ENCODE measurements at places on chromosomes 7 and 10.

DNA sequence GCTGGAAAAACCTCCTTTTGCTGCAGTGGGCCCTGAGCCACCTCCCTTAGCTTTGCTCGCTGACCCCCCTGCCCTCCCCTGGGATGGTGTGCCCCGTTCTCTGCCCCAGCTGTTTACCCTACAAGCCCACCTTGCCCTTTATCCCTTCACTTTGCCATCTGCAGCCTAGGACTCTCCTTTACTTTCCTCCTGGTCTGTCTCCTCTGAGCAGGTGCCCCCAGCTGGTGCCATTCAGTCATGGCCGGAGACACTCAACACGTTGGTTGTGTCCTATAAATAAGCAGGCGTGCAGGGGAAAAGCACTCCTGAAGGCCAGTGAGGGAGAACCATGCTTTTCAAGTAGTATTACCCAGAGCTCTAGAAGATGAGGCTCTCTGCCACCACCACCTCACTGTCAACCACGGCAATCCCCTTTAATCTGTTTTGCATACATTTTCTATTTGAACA is 6.1 kb downstream of the RASSF4 start:
- DNase-seq = no peak

GRCh38 chr7:121938429-121938996 is 65.6 kb downstream of the PTPRZ1 start:
- no peak for DNase-seq

DNA sequence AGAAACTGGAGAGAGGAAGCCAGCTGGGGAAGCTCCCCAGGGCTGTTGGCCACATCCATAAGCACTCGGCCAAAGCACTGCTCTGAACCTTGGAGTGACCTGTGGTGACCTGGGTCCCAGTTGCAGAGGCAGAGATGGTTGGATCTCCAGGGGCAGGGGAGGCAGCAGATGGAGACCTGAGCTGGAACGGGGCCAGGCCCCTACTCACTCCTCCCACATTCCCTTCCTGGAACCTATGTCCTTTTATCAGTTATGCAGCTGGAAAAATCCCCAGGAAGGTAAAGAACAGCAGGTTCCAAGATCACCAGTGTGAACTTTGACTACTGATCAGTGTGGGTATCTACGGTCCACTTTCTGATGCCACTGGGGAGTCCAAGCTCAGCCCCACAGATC is 9.6 kb upstream of the PNLIPRP2 start:
- no peak for DNase-seq

GRCh38 chr10:7085913-7086589 is 324.8 kb downstream of the SFMBT2 start:
- no peak for DNase-seq

GRCh38 chr7:71077743-71078476 is 54.0 kb upstream of the GALNT17 start:
- no peak for DNase-seq

DNA sequence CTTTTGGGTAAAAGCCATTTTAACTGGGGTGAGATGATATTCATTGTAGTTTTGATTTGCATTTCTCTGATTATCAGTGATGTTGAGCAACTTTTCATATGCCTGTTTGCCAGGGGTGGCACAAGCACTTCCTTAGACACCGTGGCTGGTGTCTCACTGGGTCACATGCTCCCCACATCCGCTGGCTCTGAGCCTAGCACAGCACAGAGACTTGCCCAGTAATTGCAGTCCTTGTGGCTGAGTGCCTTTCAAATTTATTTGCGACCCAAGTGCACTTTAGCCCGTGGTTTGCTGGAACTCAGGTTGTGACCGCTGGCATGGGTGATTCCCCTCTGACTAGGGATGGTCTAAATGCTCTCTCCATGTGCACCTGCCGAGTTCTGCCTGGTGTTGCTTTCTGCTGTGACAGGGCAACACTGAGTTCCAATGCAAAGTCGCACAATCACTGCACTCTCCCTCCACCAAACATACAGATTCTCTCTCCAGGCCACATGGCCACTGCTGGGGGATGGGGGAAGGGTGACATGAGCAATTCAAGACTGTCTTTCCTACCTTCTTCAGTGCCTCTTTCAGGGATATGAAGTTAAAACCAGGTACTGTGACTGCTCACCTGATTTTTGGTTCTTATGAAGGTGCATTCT is 66.5 kb downstream of the ZNF277 start:
- no peak for DNase-seq

DNA sequence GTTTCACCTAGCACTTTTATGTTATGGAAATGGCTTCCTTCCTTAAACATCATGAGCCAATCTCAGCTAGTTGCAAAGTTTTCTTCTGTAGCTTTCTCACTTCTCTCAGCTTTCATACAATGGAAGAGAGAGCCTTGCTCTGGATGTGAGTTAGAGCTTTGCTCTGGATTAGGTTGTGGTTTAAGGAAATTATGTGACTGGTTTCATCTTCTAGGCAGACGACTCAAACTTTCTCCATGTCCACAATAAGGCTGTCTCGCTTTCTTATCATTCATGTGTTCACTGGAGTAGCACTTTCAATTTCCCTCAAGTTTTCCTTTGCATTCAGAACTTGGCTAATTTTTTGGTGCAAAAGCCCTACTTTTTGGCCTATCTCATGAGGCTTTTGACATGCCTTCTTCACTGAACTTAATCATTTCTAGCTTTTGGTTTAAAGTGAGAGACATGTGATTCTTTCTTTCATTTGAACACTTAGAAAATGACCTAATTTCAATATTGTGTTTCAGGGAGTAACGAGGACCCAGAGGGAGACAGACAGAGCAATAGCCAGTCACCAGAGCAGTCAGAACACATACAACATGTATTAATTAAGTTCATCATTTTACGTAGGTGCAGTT is 49.8 kb downstream of the CNOT4 start:
- DNase-seq = no peak

- no peak for DNase-seq
These were observed 91.6 kb upstream of the COL1A2 start for GRCh38 chr7:94303118-94303517.

- no peak for DNase-seq
These were observed 124.7 kb upstream of the C1QL3 start for GRCh38 chr10:16646181-16647059.

DNA sequence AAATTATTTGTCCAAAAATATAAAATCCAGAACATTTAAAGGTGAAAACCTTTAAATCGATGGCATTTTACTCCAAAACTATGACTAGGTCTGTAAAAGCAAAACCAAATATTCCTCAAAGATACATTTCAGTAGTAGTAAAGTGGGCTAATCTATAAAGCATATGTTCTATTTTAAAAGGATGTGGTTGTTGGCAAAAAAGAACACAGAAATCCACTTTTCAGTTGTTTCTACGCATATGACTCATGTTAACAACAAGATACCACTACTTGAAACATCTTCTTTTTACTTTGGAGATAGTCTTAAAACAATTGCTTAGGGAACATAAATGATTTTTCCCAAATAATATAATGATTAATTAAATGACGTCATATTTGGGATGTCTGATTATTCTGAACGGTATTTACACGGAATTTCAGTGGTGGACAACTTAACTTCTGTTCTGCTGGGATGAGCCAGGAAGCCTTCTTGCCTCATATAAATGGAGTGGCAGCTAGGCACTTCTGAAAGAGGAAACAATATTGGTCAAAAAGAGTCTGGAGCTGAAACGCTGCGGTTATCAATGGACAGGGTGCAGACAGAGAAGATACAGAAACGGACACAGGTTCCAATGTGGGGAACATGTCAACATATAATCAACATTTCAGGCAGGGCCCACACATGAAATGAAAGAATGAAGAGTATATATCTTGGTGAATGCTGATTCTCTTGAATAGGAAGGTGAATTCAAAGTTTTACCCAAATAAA is 78.5 kb downstream of the ETV1 start:
- no peak for DNase-seq

- no peak for DNase-seq
These were observed 7.1 kb downstream of the CCM2 start for GRCh38 chr7:45007106-45007505.

GRCh38 chr10:72322280-72323058 is 32.2 kb downstream of the DNAJB12 start:
- peak; percentile 56 for DNase-seq

DNA sequence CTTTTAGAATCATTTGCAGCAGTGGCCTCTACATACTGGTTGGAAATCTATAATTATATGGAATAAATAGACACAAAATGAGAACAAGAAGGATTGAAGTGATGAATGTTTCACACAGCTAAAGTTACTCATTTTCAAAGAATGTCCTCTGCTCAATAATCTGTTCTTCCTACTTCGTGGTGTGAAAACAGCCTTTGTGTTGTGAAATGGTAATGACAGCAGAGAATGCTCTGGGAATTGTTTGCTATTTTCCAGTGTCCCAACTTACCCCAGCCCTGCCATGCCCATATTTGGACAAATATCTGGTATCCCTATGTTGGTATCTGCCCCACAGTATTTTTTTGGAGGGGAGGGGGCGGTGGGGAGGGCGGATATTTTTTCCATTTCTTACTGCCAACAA is 130.4 kb downstream of the GLI3 start:
- no peak for DNase-seq

GRCh38 chr7:98354511-98355249 is 46.2 kb downstream of the BAIAP2L1 start:
- DNase-seq = no peak

DNA sequence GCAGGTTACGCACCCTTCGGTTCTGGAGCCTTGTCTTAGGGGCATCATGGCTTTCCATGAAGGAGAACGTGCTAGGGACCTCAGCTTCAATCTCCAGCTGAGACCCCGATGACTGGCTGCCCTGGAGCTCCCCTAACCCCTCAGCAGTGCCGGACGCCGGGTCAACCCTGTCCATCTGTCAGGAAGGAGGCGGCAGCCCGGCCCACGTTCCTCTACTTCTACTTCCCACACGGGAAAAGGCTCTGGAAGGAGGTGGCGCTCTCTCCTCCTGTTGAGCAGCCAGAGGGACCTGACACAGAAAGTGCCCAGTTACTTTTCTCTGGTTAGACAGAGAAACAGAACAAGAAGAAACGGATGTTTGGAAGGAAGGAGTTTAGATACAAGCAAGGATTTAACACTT is 87.4 kb downstream of the DYNC2I1 start:
- DNase-seq = no peak

GRCh38 chr7:36607721-36608095 is 116.6 kb downstream of the AOAH start:
- no peak for DNase-seq

DNA sequence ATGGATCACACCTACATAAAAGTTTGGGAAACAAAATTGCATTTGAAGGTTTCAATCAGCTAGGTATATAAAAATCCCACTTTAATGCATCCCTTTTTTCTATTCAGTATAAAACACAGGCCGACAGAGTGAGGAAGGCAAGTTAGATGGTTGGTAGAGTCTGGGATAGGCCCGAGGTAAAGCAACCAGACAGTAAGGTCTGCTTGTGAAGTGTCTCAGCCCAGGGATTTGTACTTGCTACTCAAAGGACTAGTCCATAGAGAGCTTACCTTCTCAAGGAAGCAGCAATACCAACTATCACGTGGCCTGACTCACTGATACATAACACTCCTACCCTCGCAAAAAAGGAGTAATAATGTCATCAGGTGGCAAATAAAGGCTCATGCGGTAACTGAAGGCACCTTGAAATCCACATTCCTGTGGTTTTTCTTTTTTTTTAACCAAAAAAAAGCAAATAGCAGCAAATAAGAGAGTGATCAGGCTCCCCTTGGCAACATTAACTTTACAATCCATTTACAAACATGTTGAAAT is 56.2 kb upstream of the ATP6V0A4 start:
- DNase-seq = no peak

DNA sequence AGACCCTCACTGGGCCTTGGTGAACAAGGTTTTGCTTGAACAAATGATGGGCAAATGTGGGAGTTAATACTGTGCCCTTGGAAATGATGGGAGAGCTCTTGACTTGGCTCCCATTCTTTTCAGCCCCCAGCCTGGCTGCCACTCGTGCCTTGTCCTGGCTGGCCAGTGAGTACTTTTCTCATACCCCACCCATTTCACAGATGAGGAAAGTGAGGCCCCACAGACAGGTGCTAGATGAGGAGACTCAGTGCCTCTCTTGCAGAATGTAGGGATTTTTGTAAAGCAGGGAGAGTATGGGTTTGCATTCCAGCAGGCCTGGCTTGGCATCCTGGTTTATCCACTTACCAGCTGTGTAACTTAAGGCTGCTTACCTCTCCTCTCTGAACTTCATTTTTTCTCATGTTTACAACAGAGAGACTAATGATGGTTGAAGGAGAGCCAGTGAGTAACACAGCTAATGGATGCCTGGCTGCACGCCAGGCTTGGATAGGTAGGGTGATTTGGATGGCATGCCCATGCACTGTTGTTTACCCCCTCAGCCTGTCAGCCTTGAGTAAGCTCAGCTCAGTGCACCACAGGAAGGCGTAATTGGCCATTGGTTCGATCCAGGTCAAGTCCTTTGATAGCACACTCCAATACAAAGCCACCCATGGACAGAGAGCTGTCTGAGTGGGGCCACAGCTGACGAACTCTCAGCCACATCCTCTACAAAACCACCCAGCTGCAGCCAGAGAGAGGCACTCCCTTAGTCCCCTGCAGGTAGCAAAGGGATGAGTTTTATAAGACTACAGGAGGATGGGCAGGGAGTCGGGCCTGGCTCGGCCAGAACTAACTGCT is 436.8 kb downstream of the RPS24 start:
- DNase-seq = no peak

GRCh38 chr7:1193593-1194424 is 33.8 kb upstream of the ZFAND2A start:
- DNase-seq = no peak

DNA sequence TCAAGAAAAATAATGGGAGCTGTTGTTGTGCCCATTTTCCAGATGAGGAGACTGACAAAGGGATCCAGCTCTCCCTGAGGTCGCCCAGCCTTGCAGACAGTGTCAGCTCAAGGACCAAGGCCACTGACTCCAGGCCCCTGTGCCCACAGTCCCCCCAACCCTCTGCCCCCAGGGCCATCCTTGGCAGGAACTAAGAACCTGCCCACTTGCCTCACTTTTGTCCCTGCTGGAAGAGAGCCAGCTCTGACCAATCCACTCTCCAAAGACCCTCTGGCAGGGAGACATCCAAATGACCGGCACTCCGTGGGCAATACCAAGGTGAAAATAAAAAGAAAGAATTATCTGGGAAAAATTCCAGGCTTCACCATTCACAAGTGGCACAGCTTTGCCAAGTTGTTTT is 101.3 kb downstream of the TCERG1L start:
- no peak for DNase-seq

- no peak for DNase-seq
These were observed 13.7 kb upstream of the SAMD8 start for GRCh38 chr10:75097666-75098285.
